Posterior cingulate gyrus (tissue), 11 donors: ENCODE measurements at places on chromosomes 3 and 15.

- DNase-seq, result no peak
Measured at GRCh38 chr15:101578443-101578894, 73.7 kb downstream of the TM2D3 start.

DNA sequence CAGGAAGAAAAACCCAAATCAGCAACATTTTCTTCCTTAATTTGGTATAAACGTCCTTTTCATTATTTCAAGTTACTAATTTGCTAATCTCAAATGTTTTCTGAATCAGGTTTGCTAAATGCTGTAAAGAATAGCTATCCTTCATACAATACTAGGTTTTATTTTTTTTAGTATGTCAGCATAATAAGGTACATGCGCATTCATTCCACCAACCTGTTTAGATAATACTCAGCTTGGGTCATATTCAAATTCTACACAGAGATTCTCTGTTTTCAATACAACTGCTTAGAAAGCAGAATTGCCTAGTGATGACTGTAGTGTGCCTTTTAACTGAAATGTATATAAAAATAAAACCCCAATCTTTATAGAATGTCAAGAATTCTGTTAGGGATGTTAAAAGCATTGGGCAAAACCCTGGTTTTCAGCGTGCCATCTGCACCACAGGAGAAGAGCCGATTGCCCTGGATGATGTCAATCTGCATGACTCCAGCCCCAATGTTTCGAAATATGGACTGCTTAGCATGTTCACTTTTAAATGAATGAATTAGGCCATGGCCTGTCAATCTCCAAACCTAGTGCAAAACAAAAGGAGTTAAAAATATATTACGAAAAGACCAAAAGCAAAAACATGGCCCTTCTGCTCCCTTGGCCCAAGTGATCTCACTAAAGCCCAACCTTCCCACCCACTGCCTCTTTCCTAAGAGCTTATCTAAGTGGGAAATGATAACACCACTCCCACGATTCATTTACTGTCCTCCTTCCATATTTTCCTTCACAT, 107.4 kb downstream of the GLDN start:
- no peak for DNase-seq

- no peak for DNase-seq
Measured at GRCh38 chr3:118955914-118956556, 78.6 kb downstream of the IGSF11 start.

GRCh38 chr3:87206070-87206469, 21.0 kb upstream of the CHMP2B start:
- no peak for DNase-seq

DNA sequence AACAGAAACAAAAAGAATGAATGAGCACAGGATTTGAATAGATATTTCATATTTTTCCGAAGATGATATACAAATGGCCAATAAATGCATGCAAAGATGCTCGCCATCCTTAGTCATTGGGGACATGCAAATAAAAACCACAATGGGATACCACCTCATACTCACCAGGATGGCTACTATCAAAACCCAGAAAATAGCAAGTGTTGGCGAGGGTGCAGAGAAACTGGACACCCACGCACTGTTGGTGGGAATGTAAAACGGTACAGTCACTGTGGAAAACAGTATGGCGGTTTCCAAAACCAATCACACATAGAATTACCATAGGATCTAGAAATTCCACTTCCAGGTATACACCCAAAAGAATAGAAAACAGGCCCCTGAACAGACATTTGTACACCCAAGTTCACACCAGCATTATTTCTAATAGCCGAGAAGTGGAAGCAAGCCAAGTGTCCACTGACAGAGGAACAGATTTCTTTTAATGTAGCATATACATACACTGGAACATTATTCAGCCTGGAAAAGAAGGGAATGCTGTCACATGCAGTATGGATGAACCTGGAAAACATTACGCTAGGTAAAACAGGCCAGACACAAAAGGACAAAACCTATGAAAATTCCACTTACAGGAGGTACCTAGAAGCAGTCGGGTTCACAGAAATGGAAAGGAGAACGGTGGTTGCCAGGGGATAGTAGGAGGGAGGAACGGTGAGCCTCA, 3.6 kb downstream of the RNF168 start:
- no peak for DNase-seq

DNA sequence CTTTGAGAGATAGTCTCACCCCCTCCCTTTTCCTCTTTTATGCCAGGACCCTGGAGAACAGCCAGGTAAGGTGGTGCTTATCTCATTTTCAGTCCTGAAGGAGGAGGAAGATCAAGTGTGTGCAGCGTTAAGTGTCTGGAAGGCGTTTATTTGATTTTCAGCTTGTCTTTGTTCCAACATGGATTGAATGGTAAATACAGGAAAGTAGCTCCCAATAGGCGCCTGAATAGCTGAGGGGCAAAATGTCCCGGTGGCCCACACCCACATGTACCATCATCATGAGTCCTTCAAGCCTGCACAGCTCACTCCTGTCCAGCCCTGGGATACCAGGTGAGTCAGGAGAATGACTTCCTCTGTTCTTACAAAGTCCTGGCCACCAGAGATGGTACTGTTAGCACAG, 73.5 kb downstream of the CEMIP start:
- no peak for DNase-seq

DNA sequence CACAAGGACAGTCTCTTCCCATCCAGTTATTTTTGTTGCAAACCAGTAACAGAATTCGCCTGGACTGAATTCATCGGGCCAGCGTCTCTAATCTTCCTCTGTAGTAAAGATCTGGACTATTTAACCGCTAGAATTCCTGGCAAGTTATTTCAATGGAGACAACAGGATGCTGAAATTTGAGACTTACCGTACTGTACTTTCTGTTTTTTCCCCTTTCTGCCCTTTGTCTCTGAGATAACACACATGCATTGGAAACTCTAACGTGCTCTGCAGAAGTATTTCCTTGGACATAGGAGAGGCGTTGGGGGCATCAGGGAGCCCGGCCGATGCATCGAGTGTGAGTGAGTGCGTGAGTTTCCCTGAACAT, 61.5 kb downstream of the ASB7 start:
- DNase-seq, result no peak
